ENCODE measurements at places on chromosomes 4 and X.

GRCh38 chrX:1221296-1221845 is 8.9 kb upstream of the CRLF2 start:
- no peak for DNase-seq

- no peak for DNase-seq
Measured at GRCh38 chrX:133179500-133179899, 38.7 kb downstream of the TFDP3 start.

- no peak for DNase-seq
Measured at GRCh38 chrX:155767051-155767875, 113.9 kb upstream of the VAMP7 start.

DNA sequence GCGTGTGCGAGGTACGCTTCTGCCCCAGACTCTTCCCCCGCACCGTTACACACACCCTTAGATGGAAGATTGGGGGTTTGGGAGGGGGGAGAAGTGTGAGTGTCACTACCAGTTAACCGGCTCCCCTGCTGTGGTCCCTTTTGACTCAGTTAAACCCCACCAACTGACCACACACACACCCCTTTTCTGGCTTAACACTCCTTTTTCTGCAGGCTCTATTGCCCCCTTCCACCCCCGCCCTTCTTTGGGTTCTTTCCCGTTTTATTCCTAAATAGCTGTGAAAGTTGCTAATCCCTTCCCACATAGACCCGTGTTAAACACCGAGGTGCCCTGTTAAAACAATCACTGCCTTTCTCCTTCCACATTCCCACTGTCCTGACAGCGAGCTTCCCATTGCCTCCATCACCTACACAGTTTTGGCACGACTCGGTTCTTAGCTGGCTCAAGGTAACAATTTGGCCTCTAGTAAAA is 3.7 kb upstream of the NR3C2 start:
- DNase-seq, result no peak

- no peak for DNase-seq
Measured at GRCh38 chr4:145909773-145910172, 28.9 kb downstream of the ZNF827 start.

- DNase-seq, result no peak
Measured at GRCh38 chr4:83149865-83150652, 35.5 kb upstream of the PLAC8 start.

DNA sequence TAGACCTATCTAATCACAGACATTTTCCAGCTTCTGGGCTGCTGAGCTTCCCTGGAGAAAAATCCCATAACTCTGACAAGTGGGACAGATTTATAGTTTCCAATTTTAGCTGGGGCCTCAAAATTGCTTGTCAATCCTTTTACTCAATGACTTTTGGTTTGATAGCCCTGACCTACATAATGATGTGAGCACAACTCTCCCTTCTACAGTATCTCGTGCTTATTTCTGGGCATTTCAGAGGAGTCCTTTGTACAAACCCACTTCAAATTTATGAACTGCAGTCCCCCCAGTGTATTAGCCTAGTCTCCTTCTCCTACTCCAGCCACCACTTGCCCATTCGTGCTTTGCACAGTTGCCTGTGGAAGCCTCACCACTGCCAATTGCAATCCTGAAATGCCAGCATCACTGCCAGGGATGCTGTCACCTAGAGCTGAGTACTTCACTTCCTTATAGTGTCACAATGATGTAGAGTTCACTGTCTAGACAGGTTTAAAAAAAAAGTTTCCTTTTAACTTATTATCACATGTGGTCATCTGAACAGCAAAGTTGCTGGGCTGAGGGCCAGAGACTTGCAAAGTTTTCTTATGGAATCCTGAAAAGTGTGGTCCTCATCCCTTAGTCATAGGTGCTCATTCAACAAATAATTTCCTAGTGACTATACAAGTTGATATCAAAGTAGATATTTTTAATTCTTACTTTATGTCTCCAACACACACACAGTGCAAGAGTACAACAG is 21.2 kb downstream of the TRAM1L1 start:
- no peak for DNase-seq

- no peak for DNase-seq
Measured at GRCh38 chr4:175947117-175947722, 118.4 kb upstream of the WDR17 start.

DNA sequence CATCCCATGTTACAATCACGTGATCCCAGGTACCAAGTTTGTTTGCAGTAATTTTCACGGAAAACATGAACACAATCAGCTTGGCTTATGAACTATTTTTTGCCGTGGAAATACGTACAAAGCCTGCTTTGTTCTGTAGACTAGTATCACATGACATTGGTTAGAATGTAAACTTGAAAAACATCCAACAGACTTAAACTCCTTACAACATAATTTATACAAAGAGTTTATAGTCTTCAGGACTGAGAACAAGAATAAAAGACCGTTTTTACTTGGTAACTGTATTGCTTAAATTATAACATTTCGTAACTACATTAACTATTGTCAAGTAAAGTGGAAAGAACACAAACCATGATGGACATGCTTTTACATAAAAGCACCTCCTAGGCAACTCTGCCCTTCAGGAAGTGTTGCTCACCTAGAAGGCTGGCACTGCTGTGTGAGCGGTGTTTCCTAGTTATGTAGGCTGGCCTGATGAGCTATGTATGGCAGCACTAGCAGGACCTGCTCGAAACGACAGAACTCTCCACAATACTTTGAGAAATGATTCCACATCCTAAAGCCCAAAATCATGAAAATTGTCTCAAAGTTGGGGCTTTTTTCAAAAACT is 41.8 kb upstream of the WDR1 start:
- DNase-seq, result no peak

- DNase-seq, result no peak
Measured at GRCh38 chr4:31194823-31195222, 474.7 kb downstream of the PCDH7 start.

DNA sequence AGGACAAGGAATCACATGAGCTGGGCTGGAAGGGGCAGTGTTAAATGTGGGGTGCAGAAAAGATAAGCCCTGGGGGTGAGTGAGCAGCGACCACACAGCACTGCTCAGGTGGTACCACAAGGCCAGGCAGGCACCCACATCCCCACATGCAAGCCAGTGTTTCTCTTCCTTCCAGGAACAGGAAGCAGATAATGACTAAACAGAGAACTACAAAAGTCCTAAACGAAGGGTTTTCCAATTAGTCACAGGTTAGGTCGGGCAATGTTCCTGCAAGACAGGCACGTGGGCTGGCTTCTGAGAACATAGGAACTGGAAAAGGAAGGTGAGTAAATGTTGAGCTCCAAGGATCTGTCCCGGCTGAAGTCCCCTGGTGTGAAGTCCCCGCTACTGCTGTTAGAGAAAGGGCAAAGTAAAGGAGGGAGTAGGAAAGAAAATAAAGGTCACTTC is 19.5 kb downstream of the RELL1 start:
- no peak for DNase-seq

DNA sequence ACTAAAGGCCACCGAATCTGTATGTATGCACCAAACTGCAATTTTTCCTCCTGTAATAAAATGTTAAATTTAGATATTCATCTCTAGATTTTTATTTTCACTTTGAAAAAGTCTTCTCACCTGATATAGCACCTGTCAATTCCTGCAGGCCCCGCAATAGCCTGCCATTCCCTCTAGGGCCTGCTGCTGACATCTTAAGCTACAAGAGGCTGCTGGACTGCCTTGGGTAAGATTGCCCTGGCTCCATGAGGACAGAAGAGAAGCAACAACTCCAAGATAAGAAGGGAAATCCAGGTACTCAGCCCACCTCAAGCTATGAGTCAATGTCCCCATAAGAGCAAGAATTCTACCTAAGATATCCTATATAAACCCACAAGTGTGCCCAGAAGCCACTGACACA is 230.2 kb upstream of the AGTR2 start:
- DNase-seq, result no peak

DNA sequence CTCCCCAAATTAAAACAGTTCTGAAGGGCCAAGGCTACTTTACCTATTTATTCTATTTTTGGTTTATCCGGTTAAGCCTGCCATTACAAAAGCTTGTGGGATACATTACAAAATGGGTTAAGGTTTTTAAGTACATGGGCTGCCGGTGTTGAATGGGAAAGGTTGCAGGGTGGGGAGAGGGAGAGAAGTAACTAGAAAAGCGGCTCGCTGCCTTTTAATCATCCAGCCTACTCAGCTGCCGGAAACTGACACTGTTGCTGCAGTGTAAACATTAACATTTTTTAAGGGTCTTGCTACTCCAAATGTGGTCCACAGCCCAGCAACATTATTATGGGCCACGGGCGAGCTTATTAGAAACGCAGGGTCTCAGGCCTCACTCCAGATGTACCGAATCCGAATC is 1.5 kb upstream of the IL1RAPL1 start:
- no peak for DNase-seq

DNA sequence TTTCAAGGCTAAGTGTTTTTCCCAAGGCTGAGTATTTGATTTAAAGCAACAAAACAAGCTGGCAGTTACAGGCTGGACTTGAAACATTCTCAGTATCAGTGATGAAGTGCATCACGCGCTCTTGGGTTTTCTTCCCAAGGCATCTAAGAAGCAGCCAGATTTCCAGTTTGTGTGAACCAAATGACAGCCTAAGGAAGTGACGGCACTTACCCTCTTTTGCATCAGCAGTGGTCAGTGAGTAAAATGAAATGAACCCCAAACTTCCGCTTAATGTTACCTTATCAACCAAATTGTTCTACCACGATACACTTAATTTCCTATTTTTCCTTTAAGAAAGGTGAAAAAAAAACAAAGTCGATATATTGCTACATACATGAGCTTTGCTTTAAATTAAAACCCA is 15.8 kb upstream of the GYPE start:
- DNase-seq, result no peak

DNA sequence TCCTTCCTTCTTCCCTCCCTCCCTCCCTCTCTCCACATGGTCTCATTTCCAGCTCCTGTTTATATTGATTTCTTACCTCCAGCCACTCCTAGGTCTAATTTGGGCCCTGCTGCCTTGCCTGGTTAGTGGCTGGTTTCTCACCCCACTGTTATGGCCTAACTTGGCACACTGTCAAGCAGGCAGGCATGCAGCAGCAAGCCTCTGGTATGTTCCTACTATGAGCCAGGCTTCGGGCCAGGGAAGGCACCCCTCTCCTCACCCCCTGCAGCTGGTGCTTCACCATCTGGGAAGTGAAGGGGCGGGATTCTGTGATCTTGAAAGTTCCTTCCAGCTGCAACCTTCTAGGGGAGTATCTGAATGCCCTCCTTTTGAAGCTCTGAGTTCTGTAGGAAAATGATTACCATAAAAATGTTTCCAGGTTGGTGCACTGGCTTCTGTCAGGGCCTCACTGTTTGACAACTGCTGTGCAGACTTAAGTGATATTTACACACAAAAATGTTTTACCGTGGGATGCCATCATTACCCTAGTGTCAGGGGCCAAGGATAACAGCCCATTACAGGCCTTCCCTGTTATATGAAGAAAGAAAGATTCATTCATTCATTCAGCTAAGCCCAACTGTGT is 10.1 kb upstream of the VMA21 start:
- DNase-seq, result no peak

DNA sequence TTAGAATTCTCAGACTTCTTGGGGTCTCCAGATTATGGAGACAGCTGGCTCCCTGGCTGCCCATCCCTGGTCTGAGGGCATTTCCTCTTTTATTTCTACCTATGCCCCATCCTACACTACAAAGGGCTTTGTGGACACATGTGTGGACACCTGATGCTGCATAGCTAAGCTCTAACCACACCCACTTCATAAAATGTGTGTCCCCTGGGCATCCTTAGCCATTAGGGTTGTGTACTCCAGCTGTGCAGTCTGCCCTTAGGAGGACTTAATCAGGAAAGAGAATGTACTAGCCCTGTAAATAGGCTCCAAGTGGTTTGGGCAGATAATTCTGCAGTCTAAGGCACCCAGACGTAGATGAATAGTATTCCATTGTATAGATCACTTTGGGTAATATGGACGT is 47.0 kb downstream of the COQ2 start:
- no peak for DNase-seq

DNA sequence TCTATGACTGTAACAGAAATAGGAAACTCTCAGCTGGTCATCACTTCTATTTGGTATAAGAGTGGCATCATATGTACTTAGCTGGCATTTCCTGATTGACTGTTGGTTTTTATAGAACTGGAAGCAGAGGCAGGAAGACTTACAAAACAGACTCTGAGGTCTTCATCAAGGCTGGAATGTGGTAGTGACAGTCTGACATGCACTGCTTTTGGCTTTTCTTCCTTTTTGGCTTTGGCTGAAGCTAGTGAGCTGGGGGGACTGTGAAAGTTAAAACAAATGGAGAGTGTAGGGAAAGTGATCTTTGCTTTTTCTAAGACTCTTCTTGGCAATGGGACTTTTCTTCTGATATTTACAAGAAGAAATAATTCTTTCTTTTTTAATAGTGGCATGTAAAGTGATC is 121.1 kb upstream of the SLC4A4 start:
- no peak for DNase-seq

- no peak for DNase-seq
Measured at GRCh38 chrX:86133761-86134160, 14.5 kb upstream of the DACH2 start.

- DNase-seq, result no peak
Measured at GRCh38 chr4:40562208-40562607, 67.5 kb downstream of the RBM47 start.

DNA sequence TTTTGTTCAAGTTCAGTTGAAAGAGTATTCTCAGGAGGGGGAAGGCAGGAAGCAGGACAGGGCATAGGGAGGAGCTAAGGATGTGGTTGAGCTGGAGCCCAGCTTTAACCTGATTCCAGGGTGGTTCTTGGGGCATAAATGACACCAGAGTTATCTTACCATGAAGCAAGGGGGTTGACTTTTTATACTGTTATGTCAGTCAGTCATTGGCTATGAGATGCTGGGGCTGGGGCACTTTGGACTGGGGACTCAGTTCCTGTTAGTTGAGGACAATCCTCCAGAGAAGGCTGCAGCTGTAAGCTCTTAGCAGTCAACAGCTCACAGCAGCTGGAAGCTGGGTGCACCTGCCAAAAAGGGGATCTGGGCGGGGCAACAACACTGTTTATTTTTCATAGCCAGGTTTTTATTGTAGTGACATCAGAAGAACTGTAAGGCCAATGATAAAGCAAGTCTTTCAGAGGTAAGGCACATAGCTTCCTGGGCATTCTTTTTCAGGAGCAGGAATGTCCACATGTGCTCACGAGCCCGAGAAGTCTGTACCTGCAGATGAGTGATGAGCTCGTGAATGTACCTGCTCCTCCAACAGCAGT is 78.5 kb downstream of the MID1IP1 start:
- no peak for DNase-seq

DNA sequence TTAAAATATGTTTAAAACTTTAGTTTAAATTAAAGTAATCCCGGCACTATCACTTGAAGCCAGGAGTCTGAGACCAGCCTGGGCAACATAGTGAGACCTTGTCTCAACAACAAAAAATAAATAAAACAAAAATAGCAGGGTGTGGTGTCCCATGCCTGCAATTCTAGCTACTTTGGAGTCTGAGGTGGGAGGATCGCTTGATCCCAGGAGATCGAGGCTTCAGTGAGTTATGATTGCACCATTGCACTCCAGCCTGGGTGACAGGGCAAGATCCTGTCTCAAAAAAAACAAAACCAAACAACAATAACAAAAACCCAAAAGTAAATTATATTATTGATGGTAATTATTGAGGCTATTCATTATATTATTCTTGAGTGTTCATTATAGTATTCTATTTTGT is 9.9 kb upstream of the PDLIM5 start:
- DNase-seq, result no peak

Data from stimulated activated CD8-positive, alpha-beta memory T cell treated with anti-CD3 and anti-CD28 coated beads, Interleukin-4, amount 100 ng/mL, for 1 hour (primary cell).